Activated CD4-positive, alpha-beta T cell treated with anti-CD3 and anti-CD28 coated beads, Interleukin-2, amount 50 U/mL, for 24 hours (primary cell): ENCODE measurements at places on chromosomes 4 and X.

DNA sequence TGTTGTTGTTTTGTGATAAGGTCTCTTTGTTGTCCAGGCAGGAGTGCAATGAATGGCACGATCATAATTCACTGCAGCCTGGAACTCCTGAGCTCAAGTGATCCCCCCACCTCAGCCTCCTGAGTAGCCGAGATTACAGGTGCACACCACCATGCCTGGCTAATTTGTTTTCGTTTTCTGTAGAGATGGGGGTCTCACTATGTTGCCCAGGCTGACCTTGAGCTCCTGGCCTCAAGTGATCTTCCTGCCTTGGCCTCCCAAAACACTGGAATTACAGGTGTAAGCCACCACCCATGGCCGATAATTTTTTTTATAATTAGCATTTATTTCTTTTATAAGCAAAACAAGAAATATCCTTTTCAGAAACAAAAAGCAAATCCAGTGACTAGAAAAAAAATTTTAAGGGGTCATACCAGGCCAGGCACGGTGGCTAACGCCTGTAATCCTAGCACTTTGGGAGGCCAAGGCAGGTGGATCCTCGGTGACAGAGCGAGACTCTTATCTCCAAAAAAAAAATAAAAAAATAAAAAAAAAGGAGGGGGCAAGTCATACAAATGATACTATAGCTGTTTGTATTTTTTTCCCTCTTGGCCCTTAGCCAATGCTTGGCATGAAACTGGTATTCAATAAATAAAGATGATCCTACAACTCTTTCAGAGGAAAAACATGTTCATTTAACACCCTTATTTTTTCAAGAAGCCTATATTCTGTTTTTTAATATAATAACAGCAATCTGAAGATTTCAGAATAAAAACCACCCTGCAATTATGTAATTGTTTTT, 3.4 kb downstream of the PLAC8 start:
- DNase-seq: no peak

DNA sequence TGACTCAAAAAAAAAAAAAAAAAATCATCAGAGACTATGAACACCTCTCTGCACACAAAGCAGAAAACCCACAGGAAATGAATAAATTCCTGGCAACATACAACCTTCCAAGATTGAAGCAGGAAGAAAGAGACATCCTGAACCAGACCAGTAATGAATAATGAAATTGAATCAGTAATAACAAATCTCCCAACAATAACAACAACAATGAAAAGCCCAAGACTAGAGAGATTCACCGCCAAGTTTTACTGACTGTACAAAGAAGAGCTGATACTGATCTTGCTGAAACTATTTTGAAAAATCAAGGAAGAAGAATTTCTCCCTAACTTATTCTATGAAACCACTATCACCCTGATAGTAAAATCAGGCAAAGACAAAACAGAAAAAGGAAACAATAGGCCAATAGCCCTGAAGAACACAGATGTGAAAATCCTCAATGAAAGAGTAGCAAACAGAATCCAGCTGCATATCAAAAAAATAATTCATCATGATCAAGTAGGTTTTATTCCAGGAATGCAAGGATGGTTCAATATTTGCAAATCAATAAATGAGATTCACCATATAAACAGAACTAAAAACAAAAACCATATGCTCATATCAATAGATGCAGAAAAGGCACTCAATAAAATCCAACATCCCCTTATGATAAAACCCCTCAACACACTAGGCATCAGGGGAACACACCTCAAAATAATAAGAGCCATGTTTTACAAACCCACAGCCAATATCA, 31.0 kb upstream of the PLK4 start:
- DNase-seq: no peak

DNA sequence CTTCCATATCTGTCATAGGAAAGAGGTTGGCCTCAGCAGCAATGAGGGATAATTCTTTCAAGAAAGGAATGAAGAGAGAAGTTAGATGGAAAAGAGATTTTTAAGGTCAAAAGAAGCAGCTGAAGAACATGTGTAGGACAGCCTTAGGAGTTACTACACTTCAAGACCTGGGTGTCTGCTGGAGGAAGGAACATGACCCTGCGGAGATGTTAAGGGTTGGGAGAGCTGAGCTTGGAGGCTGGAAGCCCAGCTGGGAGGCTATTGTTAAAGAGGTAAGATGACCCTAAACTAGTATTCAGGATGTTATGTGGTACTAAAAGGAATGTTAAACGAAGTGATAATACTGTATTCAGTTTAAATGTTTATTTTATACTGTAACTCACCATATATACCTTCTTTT, 15.0 kb downstream of the HADH start:
- no peak for DNase-seq

- DNase-seq: no peak
Measured at GRCh38 chr4:75376543-75376942, 137.7 kb downstream of the RCHY1 start.

- DNase-seq: no peak
Measured at GRCh38 chr4:75031775-75032174, 98.9 kb downstream of the PARM1 start.

DNA sequence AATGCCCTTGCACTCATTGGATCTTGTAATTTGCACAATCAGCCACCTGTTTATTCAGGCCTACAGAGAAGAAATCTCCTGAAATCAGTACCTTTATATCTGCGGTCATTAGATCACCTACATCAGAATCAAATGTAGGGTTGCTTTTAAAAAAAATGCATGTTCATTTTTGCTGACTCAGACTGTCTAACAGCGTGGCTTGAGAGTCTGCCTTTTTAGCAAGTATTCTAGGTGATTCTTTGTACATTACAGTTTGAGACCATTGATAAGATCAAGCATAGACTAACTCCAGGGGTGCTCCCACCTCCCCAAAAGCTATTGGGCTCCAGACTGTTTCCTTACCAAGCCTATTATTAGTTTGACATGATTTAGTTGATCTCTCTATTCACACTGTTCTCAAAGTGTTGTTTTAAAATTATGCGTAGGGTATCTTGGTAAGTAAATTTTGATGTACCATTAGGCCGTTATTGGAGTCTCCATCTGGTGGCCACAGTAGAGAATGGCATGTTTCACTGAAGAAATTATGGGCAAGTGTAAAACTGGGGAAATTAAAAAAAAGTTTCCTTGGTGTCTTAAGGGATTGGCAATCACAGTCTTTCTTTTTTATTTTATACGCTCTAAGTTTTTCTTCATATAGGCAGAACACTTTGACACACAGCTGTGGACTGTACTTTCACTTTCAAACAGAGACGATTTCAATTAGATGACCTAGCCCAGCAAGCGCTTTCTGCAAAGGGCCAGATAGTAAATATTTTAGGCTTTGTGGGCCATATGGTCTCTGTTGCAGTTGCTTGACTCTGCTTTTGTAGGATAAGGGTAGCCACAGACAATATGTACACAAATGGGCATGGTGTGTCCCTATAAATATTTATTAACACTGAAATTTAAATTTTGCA, 33.7 kb upstream of the MSL3 start:
- no peak for DNase-seq

- DNase-seq: no peak
Measured at GRCh38 chr4:16722416-16722815, 176.0 kb downstream of the LDB2 start.

DNA sequence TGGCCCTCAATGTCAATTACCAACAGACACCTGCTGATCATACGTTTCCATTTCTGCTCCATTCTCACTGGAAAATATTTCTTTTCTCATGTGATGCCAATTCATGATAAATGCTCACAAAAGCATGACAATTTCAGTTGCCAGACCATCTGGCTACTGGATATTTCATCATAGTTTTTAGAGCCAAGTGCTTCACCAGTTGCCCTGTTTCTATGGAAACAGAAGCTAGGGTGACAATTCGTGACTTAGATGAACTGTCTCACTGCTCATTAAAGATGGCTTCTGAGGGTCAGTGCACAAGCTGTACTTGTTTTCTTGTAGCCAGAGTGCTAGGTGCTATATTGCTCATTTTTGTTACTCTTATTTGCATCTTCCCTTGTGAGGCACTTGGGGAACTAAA, 184.9 kb downstream of the COMMD8 start:
- DNase-seq: no peak

DNA sequence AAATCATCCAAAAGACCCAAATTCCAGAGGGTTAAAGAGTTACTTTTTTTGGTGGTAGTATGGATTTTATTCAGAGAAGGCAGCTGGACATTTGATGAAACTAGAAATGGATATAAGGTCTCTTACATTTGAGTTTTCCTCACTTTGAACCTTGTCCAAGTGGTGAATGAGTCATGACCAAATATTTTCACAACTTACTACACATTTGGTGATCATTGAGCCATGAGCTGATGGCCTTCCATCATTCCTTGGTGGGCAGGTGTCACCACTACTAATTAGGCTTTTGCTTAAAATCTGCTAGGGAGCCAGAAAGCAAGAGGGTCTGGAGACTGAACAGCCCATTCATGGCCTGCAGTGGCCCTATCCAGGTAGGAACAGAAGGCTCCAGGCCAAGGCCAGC, 620.2 kb upstream of the INTU start:
- no peak for DNase-seq

DNA sequence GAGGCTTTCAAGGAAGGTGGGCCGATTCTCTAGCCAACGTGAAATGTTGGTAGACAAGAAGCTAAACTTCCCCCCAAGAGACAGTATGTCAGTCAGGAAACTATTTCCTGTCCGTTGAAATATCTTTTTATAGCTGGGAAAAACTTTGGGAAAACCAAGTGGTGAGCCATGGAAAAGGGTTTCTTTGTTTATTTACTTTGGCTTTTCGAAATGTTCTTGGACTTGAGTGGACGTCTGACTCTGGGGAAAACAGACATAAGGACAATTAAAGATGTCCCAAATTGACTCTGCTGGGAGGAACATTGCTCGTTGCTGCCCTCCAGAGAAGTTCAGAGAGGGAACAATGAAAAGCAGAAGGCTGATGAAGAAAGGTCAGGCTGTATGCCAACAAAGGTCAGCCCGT, 295.4 kb downstream of the RAPGEF2 start:
- no peak for DNase-seq

GRCh38 chrX:144333429-144333828, 449.6 kb downstream of the UBE2NL start:
- no peak for DNase-seq

DNA sequence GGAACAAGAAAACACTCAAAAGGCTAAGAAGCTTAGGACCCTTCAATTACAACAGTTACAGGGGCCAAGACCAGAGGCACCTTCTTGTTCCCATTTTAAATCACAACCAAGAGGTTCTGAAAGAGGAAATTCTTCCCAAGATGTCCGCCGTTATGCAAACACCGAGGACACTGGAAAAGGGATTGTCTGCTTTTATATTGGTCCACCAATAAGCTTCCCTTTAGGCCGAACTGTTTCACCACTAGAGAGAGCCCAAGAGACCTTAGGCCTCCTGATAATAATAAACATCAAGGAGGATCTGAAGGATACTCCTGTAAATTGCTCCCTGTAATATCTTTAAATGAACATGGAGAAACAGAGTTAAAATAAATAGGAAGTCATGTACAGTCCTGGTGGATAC, 92.6 kb upstream of the NLRP2B start:
- DNase-seq: no peak

DNA sequence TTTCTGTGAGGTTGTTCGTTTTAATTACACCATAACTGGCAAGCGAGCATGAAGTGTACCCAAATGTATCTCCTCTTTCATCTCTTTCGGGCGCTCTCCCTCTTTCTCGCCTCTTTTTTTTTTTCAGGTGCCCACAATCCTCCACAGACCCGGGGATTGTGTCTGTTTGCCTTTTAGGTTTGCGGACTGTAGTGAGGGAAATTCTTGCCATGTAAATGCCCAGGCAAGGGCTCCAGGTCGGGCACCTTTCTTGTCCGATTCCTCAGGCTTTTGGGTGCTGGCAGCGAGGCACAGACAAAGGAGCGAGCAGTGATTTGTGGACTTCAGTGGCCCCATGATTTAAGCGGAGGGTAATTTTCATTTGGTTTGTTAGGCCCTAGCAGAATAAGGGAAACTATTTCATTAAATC, 1.1 kb upstream of the PHOX2B start:
- DNase-seq: no peak

DNA sequence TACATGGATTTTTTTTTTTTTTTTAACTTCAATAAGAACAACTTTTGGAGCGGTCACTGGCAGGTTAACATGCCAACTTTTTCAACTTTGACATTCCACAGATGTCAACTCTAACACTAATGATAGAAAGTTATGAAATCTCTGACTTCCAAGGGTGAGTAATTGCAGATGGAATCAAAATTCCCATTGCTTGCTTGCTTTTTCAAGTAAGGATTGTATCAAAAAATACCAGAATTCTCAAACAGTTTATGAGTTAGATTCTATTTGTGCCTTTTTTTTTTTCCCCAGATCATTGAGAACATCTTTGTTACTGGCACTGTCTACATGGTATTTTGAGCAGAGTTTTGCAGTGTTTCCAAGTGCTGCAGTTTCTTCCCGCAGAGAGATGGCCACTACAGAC, 50.3 kb upstream of the OTUD4 start:
- no peak for DNase-seq

DNA sequence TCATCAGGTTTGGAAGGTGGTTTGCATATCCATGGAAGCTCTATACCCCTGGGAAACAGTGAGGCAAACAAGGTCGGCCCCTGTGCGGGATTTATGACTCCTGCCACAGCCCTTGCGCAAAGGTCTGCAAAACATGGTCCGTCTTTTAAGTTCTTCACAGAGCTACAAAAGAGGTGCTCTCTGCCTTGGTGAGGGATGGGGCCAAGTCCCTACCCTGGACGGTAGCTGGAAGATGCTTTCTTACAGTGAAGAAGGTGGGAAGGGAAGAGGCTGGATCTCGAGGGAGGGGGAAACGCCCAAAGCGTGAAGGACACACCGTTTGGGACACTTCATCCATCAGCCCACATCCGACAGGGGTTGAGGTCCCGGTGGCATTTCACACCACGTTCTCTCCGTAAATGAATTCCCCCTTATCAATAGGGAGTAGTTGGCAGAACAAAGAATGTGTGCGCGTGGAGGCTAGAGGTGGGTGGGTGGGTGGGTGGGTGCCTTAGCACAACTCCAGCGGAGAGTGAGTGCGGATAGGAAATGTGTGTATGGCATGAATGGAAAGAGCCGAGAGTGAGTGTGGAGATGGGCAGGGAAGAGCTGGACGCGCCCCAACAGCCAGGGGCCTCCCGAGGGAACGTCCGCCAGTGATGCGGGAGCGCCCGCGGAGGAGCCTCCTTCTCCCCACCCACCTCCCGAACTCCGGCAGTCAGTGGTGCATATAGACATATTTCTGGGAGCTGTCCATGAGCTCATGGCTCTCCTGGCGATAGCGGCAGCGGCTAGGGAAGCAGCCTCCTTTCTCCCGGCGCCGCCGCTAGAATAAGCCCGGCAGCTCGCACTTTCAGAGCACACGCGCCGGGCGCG, 68.3 kb downstream of the LARP7 start:
- DNase-seq: no peak

DNA sequence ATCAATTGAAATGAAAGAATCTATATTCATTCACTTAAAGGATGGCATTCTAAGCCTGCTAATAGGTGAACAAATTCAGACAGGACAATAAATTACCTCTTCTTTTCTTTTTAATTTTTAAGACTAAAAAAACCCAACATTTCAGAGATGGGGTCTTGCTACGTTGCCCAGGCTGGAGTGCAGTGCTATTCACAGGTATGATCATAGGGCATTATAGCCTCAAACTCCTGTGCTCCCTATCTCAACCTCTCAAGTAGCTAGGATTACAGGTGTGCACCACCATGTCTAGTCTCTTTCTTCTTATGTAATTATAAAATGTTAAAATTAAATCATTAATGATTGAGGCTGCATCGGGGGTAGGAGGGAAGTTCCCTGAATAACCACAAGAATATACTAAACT, 52.5 kb upstream of the PDLIM5 start:
- DNase-seq: no peak

- DNase-seq: peak; percentile 17
Measured at GRCh38 chr4:139665690-139666529, at the start of gene MGST2. Gene MGST2, plus strand, starts transcription at chr4:139665819. Its CDS starts 201 bp downstream, at chr4:139666020.

- no peak for DNase-seq
Measured at GRCh38 chr4:140172960-140173359, 19.0 kb upstream of the MAML3 start.
